ENCODE measurements at places on chromosomes 1 and 21.

DNA sequence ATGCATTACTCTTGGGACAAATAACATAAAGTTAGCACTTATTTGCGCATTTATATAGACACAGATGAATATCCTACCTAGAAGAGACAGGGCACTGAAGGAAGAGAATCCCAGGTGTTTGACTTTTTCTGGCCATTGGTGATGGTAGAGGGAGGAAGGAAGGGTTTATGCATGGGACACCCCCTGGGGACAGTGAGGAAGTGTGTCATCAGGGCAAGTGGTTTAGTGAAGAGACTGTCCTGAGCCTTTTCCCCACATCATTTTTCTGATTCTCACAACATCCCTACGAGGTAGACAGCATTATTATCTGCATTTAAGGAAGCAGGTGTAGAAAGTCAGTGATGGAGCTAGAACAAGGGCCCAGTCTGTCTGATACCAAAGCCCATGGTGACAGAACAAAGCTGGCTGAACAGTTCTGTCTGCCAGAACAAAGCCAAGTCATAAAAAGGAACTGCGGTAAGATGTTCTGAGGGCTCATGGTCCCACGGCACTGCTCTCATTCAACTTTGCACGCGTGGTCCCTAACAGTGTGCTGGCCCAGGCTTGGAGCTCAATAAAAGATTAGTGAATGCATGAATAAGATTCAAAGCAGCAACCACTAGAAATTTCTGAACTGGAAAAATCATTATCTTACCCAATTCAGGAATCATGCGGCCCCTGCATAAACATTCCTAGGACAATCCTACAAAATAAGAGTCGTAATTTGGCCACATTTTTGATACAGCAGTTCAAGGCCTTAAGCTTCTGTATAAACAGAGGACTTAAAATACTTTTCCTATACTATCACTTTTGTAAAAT, 12.2 kb upstream of the CDC42BPA start:
- DNase-seq = no peak

- no peak for DNase-seq
Measured at GRCh38 chr21:22278366-22278765, 1280.2 kb downstream of the NCAM2 start.

- no peak for DNase-seq
Measured at GRCh38 chr1:183272390-183272848, 86.4 kb downstream of the LAMC2 start.

DNA sequence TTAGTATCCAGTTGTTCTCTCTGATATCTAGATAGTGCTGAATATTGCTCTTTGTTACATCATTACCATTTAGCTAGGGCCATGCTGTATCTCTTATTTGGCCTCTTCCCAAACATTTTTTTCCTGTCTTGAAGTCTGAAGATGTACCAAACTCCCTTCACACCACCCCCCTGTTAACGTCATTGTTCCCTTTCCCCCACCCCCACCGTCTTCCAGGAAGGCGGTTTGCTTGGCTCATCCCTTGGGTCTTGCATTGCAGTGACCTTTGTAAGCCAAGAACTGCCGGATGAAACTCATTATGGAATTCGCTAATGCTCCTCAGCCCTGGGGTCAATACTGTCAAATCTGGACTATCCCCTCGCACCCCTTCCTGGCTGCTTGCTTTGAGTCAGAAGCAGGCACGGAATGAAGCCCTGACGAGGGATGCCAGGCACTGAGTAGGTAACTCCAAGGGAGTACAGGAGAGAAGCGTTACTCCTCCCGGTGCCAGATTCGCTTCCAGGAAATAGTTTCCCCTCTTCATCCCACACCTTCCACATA, 283.1 kb downstream of the TM2D1 start:
- DNase-seq = no peak

GRCh38 chr21:18030248-18030647, 211.1 kb upstream of the C21orf91 start:
- DNase-seq = no peak

- no peak for DNase-seq
Measured at GRCh38 chr1:87243573-87243972, 85.1 kb upstream of the LMO4 start.

GRCh38 chr1:71755441-71755840, 526.9 kb downstream of the NEGR1 start:
- no peak for DNase-seq

GRCh38 chr1:101235696-101236515, 913 bp upstream of the S1PR1 start:
- DNase-seq = no peak

DNA sequence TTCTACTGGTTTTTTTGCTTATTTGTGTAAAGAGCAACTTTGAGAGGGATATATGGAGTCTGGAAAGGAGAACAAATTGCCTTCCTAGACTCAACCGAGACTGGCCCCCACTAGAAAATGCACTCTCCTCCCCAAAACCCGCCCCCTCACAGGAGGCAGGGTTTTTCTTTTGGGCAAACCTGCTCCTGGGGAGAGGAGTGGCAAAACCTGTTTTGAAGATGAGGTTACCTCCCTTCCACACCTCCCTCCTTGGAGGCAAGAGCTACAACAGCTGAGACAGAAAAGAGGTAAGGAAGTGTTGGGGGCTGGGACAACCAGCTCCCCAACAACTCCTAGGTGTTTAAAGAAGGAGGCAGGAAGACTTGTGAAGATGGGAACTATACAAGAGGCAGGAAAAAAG, at the start of gene BNIPL:
BNIPL (plus strand) TSS at position 231 of the 400 bp plus-strand sequence; CDS start at position 371, 140 bp downstream.
- no peak for DNase-seq

DNA sequence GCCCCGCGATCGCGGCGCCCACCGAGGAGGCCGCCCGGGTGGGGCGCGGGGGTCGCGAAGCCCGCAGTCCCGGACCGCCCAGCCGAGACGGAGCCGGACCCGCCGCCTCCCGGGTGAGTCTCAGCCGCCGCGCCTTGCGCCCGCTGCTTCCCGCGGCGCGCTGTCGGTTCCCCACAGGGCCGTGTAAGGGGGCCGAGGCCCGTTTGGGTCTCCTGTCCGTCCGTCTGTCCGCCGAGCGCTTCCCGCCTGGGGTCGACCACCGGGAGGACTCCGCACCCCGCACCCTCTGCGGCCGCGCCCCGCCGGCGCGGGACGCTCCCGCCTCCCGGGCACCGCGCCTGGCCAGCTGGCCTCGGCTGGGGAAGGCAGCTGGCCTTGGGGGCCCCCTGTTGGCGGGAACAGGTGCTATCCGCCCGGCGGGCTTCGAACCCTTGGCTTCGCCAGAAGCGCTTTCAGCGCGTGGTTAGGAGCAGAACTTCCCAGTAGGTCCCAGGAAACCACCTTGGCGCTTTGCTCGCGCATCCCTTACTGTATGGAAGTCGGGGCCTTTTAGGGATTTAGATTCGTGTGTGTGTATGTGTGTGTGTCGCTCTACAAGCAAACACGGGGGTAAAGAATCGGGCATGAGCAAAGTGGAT, 414 bp downstream of the TMEM51 start:
- DNase-seq = peak; percentile 70

DNA sequence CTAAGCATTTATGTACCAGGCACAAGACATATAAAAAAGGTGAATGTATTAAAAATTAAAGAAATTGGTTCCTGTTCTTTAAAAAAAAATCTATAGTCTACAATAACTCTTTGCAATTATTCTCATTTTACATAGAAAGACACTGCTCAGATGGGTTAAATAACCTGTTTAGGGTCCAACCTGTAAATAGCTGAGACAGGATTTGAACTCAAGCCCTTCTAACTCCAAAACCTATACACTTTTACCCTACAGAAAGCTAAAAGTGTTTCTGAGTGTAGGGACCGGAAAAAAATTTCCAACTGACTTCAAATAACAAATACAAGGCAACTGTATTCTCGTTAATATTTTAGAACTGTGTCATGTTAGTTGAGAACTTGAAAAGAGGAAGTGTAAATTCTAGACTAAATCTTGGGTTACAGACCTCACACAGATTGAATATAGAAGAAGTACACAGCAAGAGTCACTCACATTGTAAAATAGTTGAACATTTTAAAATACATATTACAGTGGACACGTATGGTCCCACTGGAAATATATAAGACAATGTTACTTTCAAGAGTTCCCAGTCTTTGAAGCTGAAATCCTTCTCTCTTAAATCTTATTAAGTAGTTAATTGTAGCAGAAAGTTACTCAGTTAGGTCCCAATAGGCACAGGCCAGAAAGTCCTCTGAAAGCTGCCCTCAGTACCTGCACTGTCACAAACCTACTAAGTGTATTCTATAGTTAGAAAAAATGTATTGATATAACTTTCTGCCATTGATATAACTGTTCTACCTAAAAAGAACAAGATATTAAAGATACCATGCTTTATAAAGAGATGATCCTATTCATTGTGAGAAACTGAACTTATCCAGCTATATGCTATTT, 7.3 kb downstream of the EDEM3 start:
- DNase-seq = no peak

DNA sequence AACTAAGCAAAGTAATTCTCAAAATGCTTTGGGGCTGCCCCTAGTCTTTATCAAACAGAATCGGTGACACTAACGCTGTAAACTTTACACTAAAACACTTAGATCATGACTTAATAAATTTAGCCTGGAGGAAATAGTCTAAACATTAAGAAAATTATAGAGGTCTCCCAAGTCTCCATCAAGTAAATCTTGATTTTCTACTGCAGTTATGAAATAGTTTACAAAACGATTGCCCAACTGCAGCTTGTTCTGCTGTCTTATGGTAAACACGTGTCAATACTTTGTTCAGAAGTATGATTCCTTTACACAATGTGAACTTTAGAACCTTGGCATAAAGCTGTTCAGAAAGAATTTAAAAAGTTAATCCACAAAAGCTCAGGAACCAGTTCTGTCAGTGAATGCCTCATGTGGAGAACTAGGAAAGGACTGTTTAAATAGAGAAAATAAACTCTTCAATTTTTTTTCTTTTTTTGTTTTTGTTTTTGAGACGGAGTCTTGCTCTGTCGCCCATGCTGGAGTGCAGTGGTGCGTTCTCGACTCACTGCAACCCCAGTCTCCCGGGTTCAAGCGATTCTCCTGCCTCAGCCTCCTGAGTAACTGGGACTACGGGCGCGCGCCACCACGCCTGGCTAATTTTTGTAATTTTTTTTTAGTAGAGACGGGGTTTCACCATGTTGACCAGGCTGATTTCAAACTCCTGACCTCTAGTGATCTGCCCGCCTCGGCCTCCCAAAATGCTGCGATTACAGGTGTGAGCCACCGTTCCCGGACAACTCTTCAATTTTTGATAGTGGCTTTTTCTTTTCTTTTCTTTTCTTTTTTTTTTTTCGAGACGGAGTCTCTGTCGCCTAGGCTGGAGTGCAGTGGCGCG, 1.6 kb downstream of the DDI2 start:
- no peak for DNase-seq

GRCh38 chr1:59072583-59072947, 224.3 kb upstream of the FGGY start:
- DNase-seq = no peak

DNA sequence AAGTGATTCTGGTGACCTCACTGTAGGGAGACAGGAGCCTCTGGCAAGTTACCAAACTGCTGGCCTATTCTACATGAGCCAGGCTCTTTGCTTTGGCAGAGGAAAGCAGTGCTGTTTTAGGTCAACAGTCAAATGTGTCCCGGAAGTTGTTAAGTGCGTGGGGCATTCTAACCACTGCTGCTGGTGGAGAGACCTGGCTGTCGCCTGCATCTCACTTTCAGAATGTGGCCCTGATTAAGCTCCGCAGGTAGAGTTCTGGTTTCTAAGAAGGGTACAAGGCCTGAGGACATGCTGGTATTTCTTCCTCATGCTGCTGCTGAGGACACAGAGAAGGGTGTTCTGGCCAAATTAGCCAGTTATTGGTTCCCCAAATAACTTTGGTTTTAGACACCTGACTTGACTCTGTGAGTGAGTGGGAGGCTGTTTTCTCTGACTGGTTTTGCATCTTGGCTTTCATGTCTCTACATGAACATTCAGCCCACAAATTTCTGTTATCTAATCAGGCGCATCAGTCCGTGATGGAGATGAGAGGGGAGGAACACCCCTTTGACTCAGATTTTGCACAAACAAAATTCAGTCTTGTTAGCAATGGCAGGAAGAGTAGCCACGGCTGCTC, 120.8 kb downstream of the LMO4 start:
- no peak for DNase-seq

Data from frontal cortex (tissue), 4 donors.